ENCODE measurements at places on chromosomes 1 and 21.

DNA sequence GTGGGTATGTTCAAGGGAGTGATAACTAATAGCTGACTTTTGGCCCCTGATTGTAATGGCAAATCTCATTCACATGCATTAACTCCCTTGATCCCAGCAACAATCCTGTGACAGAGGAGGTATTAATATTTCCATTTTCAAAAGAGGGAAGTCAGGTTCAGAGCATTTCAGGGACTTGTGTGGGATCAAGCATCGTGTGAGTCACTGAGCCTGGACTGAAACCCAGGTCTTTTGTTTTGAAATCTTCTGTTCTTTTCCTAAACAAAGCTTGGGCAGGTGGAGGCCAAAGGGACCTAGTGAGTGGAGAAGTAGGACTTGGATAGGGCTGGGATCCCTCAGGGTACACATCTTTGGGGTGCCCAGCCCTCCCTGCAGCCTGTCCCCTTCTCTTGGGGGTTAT, 37.9 kb downstream of the ETNK2 start:
- no peak for DNase-seq

GRCh38 chr1:21755067-21755466, 27.9 kb downstream of the USP48 start:
- no peak for DNase-seq

GRCh38 chr1:240652961-240653409, 41.0 kb upstream of the GREM2 start:
- DNase-seq = no peak

DNA sequence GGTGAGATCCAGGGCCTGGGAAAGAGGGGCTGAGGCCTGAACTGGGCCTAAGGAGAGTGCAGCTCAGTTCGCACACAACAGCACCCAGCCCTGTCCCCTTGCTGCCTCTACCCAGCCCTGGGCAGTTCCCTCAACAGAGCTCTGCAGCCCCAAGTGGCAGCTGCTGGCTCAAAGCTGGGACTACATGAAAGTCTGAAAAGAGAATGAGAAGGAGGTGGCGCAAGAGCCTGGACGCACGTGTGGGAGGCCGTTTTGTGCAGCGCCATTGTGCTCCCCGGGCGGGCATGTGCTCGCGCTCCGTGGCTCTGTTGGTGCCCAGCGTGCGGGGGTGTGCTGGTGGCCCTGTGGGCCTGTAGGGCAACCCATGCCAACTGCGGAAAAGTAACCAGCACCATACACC, 10.3 kb downstream of the GPR37L1 start:
- no peak for DNase-seq

- no peak for DNase-seq
These were observed 10.8 kb upstream of the HMGCL start for GRCh38 chr1:23836037-23836436.

- no peak for DNase-seq
These were observed 368.3 kb downstream of the SMYD3 start for GRCh38 chr1:246138781-246139180.

DNA sequence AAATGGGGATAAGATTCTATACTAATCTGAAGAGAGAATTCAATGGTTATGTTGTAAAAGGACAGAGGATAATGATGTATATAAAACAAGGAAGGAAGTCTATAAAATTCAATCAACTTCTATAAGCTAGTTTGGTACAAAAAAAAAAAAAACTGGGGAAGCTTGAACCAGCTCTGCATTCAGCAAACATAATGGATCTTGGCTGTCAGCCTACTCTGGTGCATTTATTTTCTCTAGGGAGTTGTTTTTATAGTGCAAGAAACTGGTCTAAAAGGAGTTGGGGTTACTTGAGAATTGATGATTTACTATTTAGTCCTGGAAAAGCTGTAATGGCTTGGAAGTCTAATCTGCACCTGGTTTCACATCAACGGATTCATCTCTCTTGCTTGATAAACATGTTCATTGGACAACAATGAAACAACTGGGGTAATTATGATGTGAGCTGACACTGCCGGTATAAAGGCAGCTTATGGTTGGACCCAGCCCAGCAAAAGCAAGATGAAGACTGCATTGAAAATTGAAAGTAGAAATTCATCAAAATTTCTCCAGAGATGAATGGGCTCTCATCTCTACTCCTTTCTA, 199.4 kb upstream of the NRIP1 start:
- no peak for DNase-seq

DNA sequence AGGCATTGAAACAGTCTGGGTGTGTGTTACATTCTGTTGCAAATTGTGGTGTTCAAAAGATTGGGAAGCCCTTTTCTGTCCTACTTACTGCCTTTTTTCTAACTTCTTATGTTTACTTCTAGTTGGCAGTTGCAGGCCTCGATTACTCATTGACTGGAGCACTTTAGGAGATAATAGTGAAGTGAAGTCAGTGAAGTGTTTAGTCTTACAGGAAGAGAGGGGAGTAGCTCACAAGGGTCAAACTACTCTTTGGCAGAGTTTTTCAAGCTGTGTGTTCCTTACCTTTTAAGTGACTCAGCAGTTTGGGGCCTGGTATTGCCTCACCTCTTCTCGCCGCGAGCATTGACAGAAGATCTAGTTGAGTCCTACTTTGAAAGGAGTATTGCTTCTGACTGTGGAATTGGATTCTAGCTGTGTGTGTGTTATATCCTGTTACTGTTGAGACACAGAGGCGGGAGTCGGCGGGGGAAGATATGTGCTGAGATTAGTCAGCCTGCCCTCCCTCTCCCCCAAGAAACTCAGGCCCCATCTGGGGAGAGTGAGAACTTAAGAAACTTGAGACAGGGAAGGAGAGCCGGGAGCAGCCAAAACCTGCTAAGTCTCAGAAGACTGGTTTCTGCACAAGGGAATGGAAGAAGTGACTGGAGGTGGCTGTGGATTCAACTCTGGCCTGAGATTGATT, 19.3 kb downstream of the AHCYL1 start:
- DNase-seq = no peak

DNA sequence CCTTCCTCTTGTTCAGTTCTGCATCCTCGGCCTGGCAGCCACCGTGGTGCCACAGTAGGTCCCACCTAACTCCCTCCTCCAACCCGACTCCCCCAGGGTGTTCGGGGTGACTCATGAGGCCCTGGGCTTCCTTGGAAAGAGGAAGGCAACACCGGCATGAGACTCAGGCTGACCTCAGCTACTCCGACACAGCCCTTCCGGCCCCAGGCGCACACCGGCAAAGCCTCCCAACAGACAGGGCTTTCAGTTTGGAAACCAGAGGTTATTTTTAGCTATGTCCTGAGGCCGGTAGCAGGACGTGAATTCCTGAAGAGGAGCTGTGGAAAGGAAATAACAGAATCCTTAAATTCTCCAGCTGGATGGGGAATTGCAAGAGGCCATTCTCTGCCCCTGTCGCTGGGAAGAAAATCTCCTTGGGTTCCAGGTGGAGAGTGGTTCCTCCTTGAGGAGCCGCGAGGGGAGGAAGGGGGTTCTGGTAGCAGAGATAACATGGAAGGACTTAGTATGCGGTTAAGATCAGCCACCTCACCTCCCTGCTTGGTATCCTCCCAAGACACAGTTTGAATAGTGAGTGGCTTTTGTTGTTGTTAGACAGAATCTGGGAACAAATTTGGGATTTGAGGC, 24.4 kb downstream of the PLXNA2 start:
- no peak for DNase-seq

DNA sequence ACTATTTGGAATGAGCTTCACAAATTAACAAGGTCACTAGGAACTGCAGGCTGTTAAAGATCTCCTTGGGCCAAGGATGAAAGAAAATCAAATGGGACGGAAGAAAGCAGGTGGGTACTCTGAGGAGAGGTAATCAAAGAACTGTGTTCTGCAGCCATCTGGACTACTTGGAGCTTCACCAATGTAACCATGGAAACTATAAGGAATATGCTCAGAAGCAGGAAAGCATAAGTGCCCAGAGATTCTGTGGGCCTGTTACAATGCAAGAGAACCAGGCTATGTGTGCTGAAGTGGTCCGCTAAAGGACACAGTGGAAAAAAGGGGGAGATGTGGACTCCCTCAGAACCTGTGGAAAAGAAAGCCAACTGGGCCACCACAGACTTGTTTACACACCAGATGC, 238.5 kb downstream of the PTGER3 start:
- DNase-seq = no peak

- DNase-seq = no peak
These were observed at the start of gene SKI for GRCh38 chr1:2228157-2228594. SKI (plus strand) TSS chr1:2228319; CDS start chr1:2228767, 448 bp downstream.

DNA sequence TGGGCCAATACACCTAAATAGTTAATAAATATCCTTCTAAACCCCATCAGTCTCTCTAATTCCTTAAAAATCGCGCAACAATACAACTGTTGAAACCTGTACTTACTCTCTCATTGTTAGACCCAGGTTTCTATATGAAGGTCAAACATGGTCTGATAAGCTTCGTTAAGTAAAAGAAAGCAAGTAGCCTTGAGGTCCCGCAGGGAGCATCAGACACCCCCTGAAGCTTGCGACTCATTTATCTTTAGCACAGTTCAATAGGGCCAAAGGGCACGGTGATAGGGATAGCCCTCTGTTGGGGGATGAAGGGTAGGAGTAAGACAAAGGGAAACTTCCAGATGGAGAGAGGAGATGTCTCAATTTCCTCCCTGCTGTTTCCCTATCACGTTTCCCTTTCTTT, 27.3 kb upstream of the THEM4 start:
- no peak for DNase-seq

DNA sequence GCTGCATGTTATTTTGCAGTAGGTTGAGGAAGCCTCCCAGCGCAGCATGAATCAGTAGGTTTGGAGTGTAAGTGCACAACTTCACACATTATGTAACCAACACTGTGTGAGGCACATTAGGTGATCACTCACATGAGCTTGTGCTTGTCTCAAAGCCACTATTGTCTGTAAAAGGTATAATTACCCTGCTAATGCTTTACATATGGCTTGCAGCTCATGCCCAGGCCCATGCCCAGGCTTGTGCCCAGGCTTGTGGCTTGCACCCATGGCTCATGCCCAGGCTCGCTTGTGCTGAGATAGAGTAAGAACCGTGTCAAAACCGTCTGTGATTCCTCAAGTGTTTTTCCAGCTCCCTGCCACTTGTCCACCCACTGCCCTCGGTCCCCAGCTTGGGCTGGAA, 596.3 kb downstream of the LTN1 start:
- DNase-seq = no peak
